ENCODE measurements at places on chromosomes 1 and 21.

GRCh38 chr21:14096172-14096571 lies 114.6 kb downstream of the LIPI start:
- no peak for DNase-seq

DNA sequence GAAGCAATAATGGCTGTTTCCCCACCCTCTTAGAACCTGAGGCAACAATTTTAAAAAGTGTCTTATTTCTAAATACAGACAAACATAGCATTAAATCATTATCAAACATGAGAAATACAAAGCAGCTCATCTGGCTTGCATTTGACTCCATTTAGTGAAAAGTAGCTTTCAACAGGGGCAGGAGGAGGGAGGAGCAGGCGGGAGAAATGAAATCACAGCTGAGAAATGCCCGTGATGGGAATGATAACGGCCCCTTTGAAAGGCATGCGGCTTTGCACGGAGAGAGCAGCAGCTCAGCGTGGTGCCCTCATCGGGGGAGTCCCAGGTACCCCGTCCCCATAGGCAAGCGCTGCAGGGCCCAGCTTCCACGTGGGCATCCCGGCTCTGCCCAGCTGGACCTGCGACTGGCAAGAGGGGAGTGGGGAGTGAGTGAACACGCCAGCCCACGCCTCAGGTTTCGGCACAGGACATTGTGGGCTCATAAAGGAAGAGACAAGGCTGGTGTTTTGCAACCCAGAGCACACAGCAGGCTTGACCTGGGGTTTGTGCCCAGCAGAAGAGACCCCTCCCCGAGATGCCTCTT lies 134.6 kb downstream of the NPHP4 start:
- no peak for DNase-seq

DNA sequence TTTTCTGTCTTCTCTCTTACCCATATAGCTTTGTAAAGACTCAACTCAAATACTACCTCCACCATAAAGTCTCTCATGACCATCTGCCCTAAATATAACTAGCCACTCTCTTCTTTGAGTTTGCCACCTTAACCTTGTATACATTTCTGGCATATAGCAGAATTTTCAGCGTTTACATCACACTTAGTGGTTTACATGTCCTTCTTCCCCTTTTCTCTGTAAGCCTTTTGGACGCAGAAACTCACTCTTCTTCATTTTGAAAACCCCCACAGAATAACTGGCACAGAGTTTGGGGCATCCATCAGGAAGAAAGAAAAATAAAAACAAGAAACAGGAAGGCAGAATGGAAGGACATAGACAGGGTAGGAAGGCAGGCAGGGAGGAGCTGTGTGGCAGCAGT lies 131.8 kb upstream of the DUSP10 start:
- no peak for DNase-seq

DNA sequence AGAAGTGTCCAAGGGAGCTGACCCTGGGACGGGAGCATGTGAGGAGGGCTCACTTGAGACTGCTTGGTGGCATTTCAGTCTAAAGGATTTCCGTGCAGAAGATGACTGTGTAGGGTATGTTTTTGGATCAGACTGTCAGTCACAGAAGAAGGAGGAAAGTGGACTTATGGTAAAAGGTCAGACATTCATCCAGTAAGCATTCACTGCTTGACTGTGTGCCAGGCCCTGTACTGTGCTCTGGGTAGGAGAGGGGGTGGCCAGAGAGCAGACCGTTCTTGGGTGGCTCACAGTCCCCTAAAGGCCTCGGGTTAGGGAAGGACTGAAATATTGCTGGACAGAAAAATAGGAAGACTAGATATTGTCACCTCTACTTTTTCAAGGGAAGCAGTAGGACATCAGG lies 2.1 kb upstream of the SERINC2 start:
- no peak for DNase-seq

GRCh38 chr1:173367136-173367535 lies 110.0 kb upstream of the PRDX6 start:
- DNase-seq, result no peak

DNA sequence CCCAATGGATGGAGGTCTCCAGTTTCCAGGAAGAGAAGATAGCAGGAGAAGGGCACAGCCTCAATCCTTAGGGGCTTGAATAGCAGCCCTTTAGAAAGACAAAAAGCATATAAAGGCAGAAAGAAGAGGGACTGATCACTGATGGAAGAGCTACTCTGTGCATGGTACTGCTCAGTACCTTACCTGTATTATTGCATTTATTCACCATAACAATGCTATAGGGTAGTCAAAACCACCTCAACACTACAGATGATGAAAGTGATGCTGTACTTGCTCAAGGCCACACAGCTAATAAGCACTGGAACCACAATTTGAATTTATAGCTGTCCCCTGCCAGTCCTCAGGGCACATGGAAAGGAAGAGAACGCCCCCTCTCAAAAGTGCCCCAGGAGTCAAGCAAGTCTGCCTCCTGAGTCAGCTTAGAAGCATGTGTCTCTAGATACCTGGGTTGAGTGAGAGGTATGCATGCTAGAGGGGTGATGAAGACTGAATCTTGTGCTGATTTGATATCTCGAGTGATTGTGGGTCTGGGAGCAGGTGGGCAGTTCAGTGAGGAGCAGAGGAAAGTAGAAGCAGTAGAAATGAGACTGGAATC lies 13.6 kb downstream of the DDAH1 start:
- no peak for DNase-seq

DNA sequence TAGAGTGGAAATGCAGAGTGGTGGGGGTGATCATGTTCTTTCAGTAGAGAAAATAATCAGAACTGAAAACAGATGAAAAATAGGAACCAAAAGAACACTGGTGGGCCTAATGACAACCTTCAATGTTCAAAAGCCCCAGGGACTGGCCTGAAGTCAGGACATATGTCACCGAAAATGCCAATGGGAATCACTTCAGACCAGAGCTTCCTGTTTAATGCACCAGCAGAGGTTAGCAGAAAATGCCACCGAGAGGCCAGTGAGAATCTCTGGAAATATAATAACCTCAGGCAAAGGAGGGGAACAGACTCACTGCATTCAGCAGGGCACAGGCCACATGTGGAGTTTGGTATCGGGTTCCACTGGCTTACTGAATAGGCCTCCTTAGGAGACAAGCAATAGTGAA lies 15.9 kb upstream of the CD58 start:
- DNase-seq, result no peak

- DNase-seq, result no peak
Observed at GRCh38 chr1:168179438-168180147, 831 bp downstream of the TIPRL start.

DNA sequence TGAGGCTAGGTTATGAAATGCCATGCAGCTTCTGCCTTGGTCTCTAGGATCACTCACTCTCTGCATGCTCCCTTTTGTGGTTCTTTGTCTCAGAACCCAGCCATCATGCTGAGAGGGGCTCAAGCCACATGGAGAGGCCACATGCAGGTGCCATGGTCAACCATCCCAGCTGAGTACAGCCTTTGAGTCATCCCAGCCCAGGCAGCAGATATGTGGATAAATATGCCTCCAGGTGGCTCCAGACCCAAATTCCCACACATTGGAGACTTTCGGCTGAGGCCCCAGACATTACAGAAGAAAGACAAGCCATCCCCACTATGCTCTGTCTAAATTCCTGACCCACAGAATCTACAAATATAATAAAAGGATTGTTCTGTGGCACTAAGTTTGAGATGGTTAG lies 102.0 kb downstream of the LHX9 start:
- DNase-seq, result no peak

GRCh38 chr1:24317956-24318614 lies 1.1 kb upstream of the GRHL3 start:
- no peak for DNase-seq

DNA sequence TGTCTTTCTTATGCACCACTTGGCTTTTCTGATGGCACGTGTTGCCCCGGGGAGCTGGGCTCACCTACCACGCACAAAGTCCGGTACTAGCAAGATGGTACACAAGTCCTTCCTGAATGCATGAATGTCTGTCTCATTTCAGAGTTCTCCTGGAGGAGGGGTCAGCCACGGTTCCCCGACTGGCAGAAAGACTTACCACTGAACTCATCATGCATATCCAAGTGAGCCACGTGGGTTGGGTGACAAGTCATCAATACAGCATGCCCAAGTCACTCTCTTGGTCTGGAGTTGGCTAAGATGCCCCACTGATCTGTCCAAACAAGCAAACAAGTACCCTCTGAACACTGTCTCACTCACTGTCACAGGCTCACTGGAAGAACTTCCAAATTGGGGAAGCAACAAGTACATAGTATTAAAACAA lies 28.6 kb upstream of the MX1 start:
- DNase-seq, result no peak

GRCh38 chr21:44927587-44928461 lies 7.1 kb upstream of the ITGB2 start:
- peak; percentile 94 for DNase-seq

DNA sequence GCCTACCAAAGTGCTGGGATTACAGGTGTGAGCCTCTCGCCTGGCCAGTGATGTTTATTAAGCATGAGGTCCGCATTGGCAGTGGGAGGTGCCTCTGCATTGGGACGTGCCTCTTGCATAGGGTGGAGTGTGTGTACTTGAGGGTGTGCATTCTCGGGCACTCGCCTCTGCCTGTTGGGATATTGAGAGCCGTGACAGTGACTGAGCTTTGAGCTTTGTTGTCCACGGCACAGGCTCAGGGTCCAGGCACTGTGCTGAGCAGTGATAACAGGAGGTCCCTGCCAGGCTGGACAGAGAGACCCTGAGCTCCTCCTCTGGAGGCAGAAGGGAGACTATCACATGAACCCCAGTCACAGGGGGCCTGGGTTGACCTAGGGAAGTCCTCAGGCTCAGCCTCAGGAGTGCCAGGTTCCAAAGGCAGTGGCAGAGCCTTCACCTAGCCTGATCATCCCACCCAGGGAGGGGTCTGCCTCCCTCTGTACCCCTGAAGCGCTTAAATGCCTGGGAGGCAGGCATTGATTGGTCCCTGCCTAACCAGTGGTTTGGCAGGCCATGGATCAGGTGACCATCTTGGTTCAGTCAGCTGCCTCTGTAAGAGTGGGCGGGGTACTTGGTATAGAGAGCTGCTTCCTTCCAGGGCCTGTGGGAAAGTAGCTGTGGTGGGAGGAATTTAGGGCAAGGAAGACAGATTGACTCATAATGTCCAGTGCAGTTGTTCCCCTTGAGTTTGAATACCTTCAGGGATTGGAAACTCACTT lies 213.8 kb upstream of the TMEM51 start:
- DNase-seq, result no peak

DNA sequence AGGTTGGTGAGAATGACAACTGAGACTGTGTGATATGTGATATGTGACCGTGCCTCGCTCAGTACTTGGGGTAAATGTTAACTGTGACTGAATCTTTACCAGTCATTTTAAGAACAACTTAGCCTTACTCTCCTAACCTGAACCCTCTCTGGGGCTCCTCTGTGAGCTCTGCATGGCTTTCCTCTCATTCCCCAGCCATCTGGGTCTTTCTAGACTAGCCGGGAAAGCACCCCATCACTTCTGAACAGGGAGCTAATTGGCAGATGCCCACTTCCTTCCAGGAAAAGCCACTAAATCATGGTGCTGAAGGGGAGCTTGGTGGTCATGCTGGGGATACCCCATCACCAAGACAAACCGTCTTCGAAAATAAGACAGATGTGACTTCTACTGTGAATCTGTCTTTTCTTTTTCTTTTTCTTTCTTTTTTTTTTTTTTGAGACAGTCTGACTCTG lies 16.5 kb upstream of the FOXO6 start:
- no peak for DNase-seq

DNA sequence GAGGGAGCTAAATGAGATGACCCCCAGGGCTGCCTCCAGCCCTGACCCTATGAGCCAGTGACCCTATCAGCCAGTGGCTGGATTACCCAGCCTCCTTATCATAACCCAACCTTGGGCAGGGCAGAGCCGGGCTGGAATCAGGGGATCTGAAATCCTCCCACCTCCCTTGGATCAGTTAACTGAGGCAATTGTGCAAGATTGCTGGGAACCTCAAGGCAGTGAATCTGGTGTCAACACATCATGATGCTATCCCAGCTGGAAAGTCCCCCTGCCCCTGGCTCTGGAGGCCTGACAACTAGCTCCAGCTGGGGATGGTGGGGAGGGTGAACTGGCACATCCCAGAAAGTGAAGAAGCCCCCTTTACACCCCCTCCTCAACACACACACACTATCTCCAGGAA lies 6.4 kb upstream of the TSPAN1 start:
- no peak for DNase-seq

DNA sequence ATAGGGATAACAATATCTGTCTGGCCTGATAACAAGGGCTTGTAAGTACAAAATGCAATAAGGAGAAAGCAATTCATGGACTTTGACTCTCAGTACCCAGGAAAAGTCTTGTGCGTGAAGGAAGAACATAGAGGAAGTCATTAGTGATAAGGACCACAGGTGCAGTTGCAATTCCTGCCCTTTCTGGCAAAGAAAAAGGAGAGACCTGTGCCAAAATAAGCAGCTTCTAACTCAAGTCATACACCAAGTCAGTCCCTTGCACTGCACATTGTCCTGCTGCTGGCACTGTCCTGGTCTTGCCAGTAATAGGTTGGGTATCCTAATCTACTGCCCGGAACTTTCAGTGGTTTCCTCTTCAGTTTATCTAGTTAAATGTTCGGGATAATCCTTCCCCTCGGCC lies 14.8 kb upstream of the SOD1 start:
- no peak for DNase-seq
